ENCODE measurements at places on chromosomes 1 and 21. TPM values are rescaled to one million over a fixed set of nuclear protein-coding genes. Genes with fewer than 3 reads are reported as not detected.

GRCh38 chr1:239630767-239631166 is 244.4 kb downstream of the CHRM3 start:
- no peak overlapping the region for H3K4me3 ChIP-seq
- no peaks in the 10 kb centered on the region for H3K27me3 ChIP-seq
- DNase-seq, result no peak
- H3K4me1 ChIP-seq, result no peaks in the 10 kb centered on the region

DNA sequence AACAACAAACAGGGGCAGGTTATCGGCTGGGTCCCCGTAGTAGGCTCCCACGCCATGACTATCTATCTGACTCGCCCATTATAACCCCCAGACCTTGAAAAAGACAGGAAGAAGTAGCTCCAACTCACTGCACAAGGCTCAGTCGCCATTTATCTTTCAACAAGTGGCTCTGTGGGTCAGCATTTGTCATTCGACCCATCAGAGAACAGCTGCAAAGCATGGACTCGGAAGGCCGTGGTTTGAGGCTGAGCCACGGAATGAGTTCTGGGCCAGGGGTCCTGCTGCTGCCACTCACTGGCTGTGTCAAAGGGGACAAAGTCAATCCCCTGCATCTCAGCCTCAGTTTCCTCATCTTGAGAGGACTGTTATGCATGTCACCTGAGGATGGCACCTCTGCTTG is 131.0 kb downstream of the DMRTA2 start:
- no peak overlapping the region for H3K4me3 ChIP-seq
- H3K4me1 ChIP-seq, result no peaks in the 10 kb centered on the region
- peaks cover 4% of the 10 kb centered on the region for H3K27me3 ChIP-seq
- DNase-seq, result no peak
- H3K36me3 ChIP-seq, result no peaks in the 10 kb centered on the region

DNA sequence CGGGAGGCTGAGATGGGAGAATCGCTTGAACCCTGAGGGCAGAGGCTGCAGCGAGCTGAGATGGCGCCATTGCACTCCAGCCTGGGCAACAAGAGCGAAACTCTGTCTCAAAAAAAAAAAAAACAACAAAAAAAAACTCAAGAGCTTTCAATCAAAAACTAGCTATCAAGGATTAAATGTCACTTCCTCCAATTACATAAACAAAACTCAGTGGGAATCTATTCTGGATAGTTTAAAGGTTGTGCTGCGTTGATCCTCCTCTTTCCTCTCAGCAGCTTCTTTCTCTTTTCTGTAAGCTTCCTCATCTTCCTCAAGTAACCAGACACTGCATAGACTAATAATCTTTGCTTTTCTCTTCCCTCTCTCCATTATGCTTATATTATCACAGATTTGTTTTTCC is 20.7 kb downstream of the EIF4G3 start:
- H3K27me3 ChIP-seq, result no peaks in the 10 kb centered on the region
- no peak overlapping the region for H3K4me3 ChIP-seq
- no peak overlapping the region for H3K27ac ChIP-seq
- H3K36me3 ChIP-seq, result peaks cover 26% of the 10 kb centered on the region

GRCh38 chr1:18144916-18145647 is 37.5 kb downstream of the IGSF21 start:
- H3K27me3 ChIP-seq, result peaks cover 3% of the 10 kb centered on the region
- H3K4me3 ChIP-seq, result no peak overlapping the region
- no peaks in the 10 kb centered on the region for H3K4me1 ChIP-seq
- no peak overlapping the region for H3K27ac ChIP-seq

- H3K36me3 ChIP-seq, result no peaks in the 10 kb centered on the region
- no peak overlapping the region for H3K4me3 ChIP-seq
- no peak overlapping the region for H3K27ac ChIP-seq
- peaks cover 4% of the 10 kb centered on the region for H3K27me3 ChIP-seq
- no peaks in the 10 kb centered on the region for H3K4me1 ChIP-seq
- DNase-seq, result no peak
Observed at GRCh38 chr1:98674075-98674781, 12.7 kb downstream of the SNX7 start.

- no peaks in the 10 kb centered on the region for H3K36me3 ChIP-seq
- no peak overlapping the region for H3K4me3 ChIP-seq
- H3K27ac ChIP-seq, result no peak overlapping the region
- no peak for DNase-seq
- H3K4me1 ChIP-seq, result no peaks in the 10 kb centered on the region
Observed at GRCh38 chr1:64567426-64568170, 97.7 kb downstream of the CACHD1 start.

DNA sequence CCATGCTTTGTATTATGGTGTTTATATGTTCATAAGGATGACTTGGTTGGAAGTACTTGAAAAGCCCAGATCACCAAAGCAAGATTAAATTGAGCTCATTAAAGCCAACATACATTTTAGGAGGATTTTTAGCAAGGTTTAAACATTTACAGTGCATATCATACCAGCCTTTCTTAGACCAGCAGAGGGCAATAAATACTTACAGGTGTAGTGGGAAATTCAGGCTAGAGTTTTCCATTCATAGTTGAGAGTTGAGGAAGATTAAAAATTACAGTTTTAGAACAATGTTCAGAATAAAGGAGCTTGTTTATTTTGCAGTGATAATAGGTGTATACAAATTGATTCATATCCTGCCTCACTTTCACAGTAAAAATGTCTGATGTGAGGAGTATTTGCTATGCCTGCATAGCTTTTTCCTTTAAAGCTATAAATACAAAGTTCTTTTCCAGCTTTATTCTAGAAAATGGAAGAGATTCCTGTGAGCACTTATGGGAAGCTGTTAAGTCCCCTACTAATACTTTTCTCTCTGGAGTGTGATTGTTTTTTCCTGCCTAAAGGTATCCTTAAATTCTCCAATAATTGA is 35.3 kb downstream of the DTL start:
- H3K27me3 ChIP-seq, result no peaks in the 10 kb centered on the region
- H3K4me3 ChIP-seq, result no peak overlapping the region
- DNase-seq, result no peak
- no peak overlapping the region for H3K27ac ChIP-seq
- H3K36me3 ChIP-seq, result peaks cover 59% of the 10 kb centered on the region

- H3K27me3 ChIP-seq, result no peaks in the 10 kb centered on the region
- DNase-seq, result no peak
- no peaks in the 10 kb centered on the region for H3K4me1 ChIP-seq
- no peak overlapping the region for H3K4me3 ChIP-seq
Observed at GRCh38 chr1:20875198-20875973, 88.3 kb upstream of the HP1BP3 start.

GRCh38 chr1:151340870-151341754 is 5.9 kb downstream of the RFX5 start:
- H3K4me1 ChIP-seq, result peaks cover 26% of the 10 kb centered on the region
- DNase-seq, result peak; percentile 67
- no peak overlapping the region for H3K4me3 ChIP-seq
- H3K36me3 ChIP-seq, result peaks cover 23% of the 10 kb centered on the region

DNA sequence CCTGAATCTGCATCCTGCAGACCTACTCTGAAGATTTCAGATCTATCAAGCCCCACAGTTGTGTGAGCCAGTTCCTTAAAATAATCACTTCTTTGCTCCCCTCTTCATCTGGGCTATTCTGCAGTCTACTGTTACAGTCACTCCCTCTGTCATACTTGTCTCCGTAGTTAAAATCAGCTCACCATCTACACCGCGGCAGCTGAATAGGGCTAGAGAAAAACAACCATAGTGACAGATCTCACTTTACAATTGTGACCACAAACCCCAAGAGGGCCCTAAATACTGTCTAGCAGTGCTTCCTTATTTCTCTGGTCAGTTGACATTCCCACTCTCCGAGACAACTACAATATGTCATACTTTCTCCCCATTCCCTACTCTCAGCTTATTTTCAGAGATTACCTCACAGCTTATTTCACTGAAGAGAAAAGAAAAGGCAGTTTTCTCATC is 12.9 kb downstream of the DESI2 start:
- H3K27me3 ChIP-seq, result no peaks in the 10 kb centered on the region
- H3K27ac ChIP-seq, result no peak overlapping the region
- no peak overlapping the region for H3K4me3 ChIP-seq
- H3K4me1 ChIP-seq, result peaks cover 18% of the 10 kb centered on the region

- H3K27ac ChIP-seq, result no peak overlapping the region
- no peak overlapping the region for H3K4me3 ChIP-seq
- DNase-seq, result no peak
- peaks cover 10% of the 10 kb centered on the region for H3K4me1 ChIP-seq
Observed at GRCh38 chr1:164562947-164563520, 4.0 kb downstream of the PBX1 start.

GRCh38 chr1:210715072-210715471 is 386.4 kb downstream of the HHAT start:
- no peak overlapping the region for H3K27ac ChIP-seq
- no peaks in the 10 kb centered on the region for H3K4me1 ChIP-seq
- no peaks in the 10 kb centered on the region for H3K27me3 ChIP-seq

DNA sequence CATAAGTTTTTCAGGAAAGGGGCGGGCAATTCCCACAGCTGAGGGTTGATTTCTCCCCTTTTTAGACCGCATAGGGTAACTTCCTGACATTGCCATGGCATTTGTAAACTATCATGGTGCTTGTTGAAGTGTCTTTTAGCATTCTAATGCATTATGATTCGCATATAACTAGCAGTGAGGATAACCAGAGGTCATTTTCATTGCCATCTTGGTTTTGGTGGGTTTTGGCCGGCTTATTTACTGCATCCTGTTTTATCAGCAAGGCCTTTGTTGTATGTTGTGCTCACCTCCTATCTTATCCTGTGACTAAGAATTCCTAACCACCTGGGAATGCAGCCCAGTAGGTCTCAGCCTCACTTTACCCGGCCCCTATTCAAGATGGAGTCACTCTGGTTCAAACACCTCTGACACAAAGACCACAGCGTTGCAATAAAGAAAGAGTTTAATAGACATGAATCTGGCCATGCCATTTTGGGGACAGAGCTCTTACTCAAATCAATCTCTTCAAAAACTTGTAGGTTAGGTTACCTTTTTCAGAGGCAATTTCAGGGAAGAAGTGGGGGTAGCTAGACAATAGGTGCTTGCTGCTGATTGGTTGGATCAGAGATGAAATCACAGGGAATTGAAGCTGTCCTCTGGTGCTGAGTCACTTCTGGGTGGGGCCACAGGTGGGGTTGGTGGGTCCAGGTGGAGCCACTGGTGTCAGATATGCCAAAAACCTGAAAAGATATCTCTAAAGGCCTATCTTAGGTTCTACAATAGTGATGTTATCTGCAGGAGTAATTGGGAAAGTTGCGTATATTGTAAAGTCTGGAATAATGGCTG is 23.3 kb downstream of the TBX19 start:
- H3K36me3 ChIP-seq, result peaks cover 5% of the 10 kb centered on the region
- no peak for DNase-seq
- no peaks in the 10 kb centered on the region for H3K4me1 ChIP-seq

DNA sequence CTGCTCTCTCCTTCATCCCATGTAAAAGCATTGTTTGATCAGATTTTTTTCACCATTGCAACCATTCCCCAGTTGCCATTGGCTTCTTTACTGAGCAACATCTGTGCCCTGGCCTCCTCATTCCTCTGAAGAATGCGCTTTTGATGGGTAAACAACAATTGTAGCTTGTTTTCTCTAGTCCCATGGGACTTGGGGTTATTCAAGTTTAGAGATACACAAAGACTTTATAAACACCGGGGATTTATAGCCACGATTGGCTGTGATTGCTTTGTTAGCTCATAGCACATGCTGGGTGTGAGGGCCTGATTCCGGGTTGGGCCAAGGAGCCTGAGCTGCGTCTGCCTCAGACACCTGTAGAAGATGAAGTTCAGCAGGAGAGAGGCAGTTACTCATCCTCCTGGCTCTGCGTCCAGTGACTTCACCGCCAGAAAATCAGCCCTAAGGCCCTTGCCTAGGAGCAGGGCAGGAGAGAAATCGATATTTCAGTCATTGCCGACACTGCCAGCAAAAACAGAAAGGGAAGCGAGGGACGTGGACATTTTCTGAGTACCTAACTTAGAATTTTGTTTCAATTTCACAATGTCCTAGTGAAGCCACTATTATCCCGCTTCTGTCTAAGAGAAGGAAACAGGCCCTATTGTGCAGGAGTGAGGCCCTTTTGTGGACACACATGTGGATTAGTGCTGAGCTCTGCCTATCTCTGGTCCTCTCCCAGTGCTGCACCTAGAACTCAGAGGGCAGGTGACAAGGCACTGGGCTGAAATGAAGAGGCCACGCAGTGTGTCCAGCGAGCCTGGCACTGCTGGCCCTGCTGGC is 159.8 kb upstream of the USP24 start:
- no peak overlapping the region for H3K27ac ChIP-seq
- H3K4me3 ChIP-seq, result no peak overlapping the region
- no peaks in the 10 kb centered on the region for H3K36me3 ChIP-seq
- no peak for DNase-seq

- no peak overlapping the region for H3K27ac ChIP-seq
- H3K36me3 ChIP-seq, result no peaks in the 10 kb centered on the region
- no peaks in the 10 kb centered on the region for H3K27me3 ChIP-seq
- no peak for DNase-seq
- H3K4me1 ChIP-seq, result no peaks in the 10 kb centered on the region
- no peak overlapping the region for H3K4me3 ChIP-seq
Observed at GRCh38 chr1:114178936-114179335, 25.3 kb upstream of the SYT6 start.

DNA sequence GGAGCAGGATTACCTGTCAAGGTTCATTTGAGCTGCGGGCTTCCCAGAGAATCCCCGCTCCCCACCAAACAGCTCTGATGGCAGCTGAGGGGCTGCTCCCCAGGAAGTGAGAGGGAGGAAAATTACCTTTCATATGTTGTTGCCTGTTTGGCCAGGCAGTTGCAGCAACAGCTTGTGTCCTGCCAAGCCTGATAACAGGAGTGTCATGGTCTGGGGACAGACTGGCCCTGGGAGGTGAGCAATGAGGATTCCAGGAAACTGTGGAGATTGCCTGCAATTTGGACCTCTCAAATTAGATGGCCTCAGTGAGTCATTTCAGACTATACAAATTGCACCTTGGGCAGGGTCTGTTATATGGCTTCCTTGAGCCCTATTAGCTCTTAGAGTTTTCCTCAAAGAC is 189.3 kb downstream of the PTPRU start:
- no peaks in the 10 kb centered on the region for H3K4me1 ChIP-seq
- no peak for DNase-seq
- no peaks in the 10 kb centered on the region for H3K36me3 ChIP-seq
- no peak overlapping the region for H3K27ac ChIP-seq
- H3K4me3 ChIP-seq, result no peak overlapping the region
- peaks cover 14% of the 10 kb centered on the region for H3K27me3 ChIP-seq

- no peaks in the 10 kb centered on the region for H3K36me3 ChIP-seq
- no peak overlapping the region for H3K27ac ChIP-seq
- H3K27me3 ChIP-seq, result no peaks in the 10 kb centered on the region
- no peak for DNase-seq
Observed at GRCh38 chr1:76302711-76303339, 228.3 kb downstream of the ST6GALNAC3 start.

- H3K27me3 ChIP-seq, result no peaks in the 10 kb centered on the region
- H3K27ac ChIP-seq, result no peak overlapping the region
- DNase-seq, result no peak
- no peaks in the 10 kb centered on the region for H3K36me3 ChIP-seq
Observed at GRCh38 chr1:59178339-59179187, 118.3 kb upstream of the FGGY start.

- no peak for DNase-seq
- H3K27ac ChIP-seq, result no peak overlapping the region
- peaks cover 17% of the 10 kb centered on the region for H3K27me3 ChIP-seq
- H3K4me3 ChIP-seq, result no peak overlapping the region
- no peaks in the 10 kb centered on the region for H3K4me1 ChIP-seq
Observed at GRCh38 chr1:157955221-157955620, 38.2 kb upstream of the KIRREL1 start.

GRCh38 chr1:212108981-212109380 is 73.4 kb downstream of the DTL start:
- H3K36me3 ChIP-seq, result peaks cover 36% of the 10 kb centered on the region
- DNase-seq, result no peak
- H3K4me3 ChIP-seq, result no peak overlapping the region
- H3K27me3 ChIP-seq, result no peaks in the 10 kb centered on the region

The CAMK1G gene
- total RNA-seq, result not detected

The SPAG17 gene
- not detected for total RNA-seq

The P3H1 gene
- 34.7 TPM for total RNA-seq

The ZNF697 gene
- 0.38 TPM for total RNA-seq

The SH3BGRL3 gene
- total RNA-seq, result 309 TPM

The KCNE2 gene
- total RNA-seq, result not detected
